Keratinocyte (primary cell): ENCODE measurements at places on chromosomes 1 and 21.

DNA sequence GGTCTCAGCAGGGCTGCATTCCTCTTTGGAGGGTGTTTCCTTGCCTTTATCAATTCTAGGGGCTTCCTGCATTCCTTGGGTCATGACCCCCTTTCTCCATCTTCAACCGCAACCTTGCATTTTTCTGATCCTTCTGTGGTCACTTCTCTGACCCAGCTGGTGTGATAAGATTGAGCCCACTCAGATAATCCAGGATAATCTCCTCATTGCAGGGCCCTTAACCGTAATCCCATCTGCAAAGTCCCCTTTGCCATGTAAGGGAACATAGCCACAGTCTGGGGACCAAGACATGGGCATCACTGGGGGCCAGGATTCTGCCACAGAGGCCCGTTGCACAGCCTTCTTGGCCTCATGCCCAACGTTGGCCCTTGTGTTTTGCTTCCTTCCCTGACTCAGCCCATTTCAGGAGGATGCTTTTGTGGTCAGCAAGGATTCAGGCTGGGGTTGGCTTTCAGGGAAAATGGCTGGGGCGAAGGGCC, 35.0 kb upstream of the IL19 start:
- H3K36me3 ChIP-seq = peaks cover 31% of the 10 kb centered on the region
- no peak for DNase-seq
- H3K4me1 ChIP-seq = peaks cover 8% of the 10 kb centered on the region
- no peak overlapping the region for H3K4me3 ChIP-seq

DNA sequence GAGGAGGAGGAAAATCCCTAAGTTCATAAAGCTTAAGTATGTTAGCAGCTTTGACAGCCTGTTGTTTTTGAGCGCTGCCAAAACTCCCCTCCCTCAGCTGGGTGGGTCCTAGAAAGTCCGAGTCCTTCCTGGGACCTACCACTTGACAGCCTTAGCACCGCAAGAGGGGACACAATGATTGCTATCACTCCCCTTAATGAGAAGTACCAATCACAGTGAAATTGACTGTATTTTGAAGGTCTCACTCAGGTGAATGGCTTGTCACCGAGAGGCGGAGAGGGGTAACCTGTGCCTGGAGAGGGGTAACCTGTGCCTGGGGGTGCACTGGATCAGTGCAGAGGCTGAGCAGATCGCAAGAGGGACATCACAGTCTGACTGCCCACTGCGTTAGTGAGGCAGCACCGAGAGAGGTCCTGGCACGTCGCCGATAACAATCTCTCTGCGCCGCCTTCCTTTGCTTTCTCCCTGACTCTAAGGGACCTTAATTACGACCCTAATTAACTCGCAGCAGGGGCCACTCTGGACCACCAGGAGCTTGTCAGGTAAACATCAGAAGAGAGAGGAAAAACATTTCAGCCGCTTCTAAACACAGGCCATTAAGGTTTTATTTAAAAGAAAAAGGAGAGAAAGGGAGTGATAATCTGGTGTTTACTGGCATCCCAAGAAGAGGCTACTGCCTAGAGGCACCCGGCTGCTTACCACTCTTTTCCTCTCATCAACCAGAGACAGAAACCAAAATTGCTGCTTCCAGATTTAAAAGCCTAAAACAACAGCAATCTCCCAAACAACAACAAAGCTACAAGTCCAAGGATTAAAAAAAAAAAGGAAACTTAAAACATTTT, 25.7 kb upstream of the KCNK1 start:
- H3K27ac ChIP-seq = no peak overlapping the region
- H3K4me3 ChIP-seq = peak overlapping the region; percentile 2
- no peaks in the 10 kb centered on the region for H3K36me3 ChIP-seq
- H3K27me3 ChIP-seq = no peaks in the 10 kb centered on the region

- H3K27me3 ChIP-seq = no peaks in the 10 kb centered on the region
- peak overlapping the region; percentile 82 for H3K27ac ChIP-seq
- no peak for DNase-seq
- H3K4me1 ChIP-seq = peaks cover 13% of the 10 kb centered on the region
- no peaks in the 10 kb centered on the region for H3K36me3 ChIP-seq
Measured at GRCh38 chr1:247079141-247079874, 697 bp upstream of the ZNF670 start.

GRCh38 chr1:204333427-204333826, 26.3 kb downstream of the PLEKHA6 start:
- no peak overlapping the region for H3K4me3 ChIP-seq
- no peak for DNase-seq
- peaks cover 6% of the 10 kb centered on the region for H3K27me3 ChIP-seq
- H3K27ac ChIP-seq = no peak overlapping the region

GRCh38 chr1:159430985-159431384, 1.0 kb upstream of the OR10J4 start:
- H3K4me1 ChIP-seq = no peaks in the 10 kb centered on the region
- no peak overlapping the region for H3K27ac ChIP-seq
- no peak overlapping the region for H3K4me3 ChIP-seq
- no peak for DNase-seq
- H3K27me3 ChIP-seq = no peaks in the 10 kb centered on the region

- H3K4me3 ChIP-seq = no peak overlapping the region
- H3K4me1 ChIP-seq = peaks cover 22% of the 10 kb centered on the region
- no peaks in the 10 kb centered on the region for H3K27me3 ChIP-seq
- H3K27ac ChIP-seq = peak overlapping the region; percentile 5
- peak; percentile 40 for DNase-seq
Measured at GRCh38 chr1:116279715-116280114, 93.3 kb upstream of the ATP1A1 start.

DNA sequence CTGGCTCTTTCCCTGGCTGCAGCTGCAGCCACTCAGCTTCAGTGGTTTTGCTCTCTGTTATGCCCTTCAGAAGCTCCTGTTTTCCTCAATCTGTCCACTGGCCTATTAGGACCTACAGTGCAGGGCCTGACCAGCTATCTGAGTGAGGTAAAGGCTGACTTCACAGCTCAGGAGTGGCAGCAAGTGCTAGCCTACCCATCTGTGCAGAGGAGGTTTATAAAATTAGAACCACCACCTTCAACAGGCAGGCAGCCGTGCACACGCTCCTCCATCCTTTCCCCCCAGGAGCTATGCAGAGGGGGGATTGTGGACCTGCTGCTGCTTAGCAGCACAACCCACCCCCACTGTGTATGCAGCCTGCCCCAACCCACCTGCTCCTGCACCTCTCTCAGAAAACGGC, 8.3 kb downstream of the ADAR start:
- no peaks in the 10 kb centered on the region for H3K27me3 ChIP-seq
- no peak overlapping the region for H3K4me3 ChIP-seq
- H3K4me1 ChIP-seq = no peaks in the 10 kb centered on the region
- no peak for DNase-seq
- peaks cover 45% of the 10 kb centered on the region for H3K36me3 ChIP-seq

DNA sequence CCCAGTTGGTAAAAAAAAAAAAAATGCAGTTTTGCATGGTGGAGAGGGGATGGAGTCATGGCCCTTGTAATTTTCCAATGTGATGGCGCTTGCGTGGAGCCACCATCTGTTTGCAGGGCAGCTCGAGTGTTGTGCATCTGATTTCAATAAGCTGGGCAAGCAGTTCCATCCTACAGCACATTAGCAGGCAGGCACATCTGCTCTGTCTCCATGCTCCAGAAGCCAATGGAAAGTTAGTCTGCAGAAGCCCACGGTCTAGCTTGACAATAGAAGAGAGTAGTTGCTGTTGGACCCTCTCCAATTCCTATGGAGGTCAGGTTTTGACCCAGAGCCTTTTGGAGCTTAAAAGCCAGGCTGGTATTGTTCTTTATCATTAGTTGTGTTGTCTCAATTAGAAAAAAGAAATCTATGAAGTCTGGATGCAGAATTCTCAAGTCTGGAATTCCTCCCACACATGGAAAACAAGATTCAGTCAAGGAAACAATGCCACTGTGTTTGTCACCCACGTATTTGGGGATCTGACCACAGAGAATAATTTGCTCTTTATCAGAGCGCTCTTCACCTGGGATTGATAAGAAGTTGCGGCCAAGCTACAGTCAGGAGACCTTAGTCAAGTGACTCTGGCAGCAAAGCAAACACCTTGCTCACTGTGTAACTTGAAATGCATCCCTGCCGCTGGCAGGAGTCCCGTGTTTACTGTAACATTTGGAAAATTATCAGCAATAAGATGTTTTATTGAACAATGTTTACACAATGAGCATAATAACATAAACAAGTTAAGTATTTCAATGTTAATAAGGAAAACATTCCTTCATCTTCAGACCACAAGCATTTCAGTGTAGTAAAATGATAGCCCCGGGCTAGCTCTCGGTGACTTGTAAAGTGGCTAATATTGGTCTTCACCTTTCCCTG, 20.7 kb downstream of the NGF start:
- no peaks in the 10 kb centered on the region for H3K36me3 ChIP-seq
- H3K27ac ChIP-seq = no peak overlapping the region
- DNase-seq = no peak
- no peak overlapping the region for H3K4me3 ChIP-seq
- no peaks in the 10 kb centered on the region for H3K4me1 ChIP-seq
- no peaks in the 10 kb centered on the region for H3K27me3 ChIP-seq

DNA sequence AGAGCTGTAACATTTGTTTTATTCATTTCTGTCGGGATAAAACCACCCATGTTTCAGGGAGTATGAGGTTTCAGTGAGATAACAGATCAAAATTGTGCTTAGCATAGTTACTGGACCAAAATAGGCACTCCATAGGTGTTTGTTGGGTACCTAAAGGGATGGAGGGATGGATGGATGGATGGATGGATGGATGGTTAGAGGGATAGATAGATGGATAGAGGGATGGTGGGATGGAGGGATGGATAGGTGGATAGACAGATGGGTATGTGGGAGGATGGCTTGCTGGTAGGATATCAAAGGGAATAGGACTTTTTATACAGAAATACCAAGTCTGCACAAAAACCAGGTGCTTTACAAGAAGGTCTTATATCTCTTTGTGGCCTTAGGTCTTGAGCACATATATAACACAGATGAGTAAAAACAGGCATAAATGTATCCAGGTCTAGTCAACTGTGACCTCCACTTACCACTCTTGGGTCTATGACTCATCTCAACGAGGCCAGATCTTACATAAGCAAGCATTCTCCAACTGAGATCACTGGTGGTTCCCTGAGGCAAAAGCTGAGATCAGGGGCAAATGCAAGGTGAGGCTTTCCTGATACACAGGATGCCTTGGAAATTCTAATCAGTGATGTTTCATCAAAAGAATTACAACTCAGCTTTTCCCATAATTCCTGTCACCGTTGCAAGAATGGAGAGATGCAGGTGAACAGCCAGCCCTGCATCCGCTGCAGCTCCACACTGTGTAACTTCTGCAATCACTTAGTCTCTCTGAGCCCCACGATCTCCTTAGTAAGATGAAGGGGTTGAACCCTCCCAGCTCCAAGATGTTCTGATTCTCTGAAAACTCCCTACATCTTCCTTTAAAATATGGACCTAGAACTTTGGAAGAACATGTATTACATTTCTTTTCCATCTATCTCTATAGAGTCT, 32.0 kb downstream of the PTAFR start:
- peak; percentile 98 for DNase-seq
- H3K4me1 ChIP-seq = peaks cover 10% of the 10 kb centered on the region
- no peak overlapping the region for H3K27ac ChIP-seq
- no peaks in the 10 kb centered on the region for H3K36me3 ChIP-seq
- no peaks in the 10 kb centered on the region for H3K27me3 ChIP-seq

- peaks cover 26% of the 10 kb centered on the region for H3K4me1 ChIP-seq
- H3K27ac ChIP-seq = no peak overlapping the region
- H3K4me3 ChIP-seq = no peak overlapping the region
- no peak for DNase-seq
- no peaks in the 10 kb centered on the region for H3K27me3 ChIP-seq
Measured at GRCh38 chr1:46760558-46761166, 38.2 kb upstream of the CYP4B1 start.

DNA sequence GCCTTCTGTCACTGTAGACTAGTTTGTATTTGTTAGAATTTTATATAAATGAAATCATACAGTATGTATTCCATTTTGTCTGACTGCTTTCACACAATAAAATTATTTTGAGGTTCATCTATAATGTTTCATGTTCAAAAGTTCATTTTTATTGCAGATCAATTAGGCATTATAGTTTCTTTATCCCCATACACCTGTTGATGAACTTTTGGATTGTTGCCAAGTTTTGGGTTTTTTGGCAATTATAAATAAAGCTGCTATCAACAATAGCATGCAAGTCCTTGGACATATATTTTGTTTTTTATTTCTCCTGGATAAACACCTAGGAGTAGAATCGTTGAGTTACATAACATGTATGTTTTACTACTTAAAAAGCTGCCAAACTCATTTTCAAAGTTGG, 47.1 kb upstream of the FAM3B start:
- no peaks in the 10 kb centered on the region for H3K36me3 ChIP-seq
- no peak for DNase-seq
- H3K4me3 ChIP-seq = no peak overlapping the region

GRCh38 chr1:53807916-53808315, 30.2 kb downstream of the NDC1 start:
- H3K27me3 ChIP-seq = no peaks in the 10 kb centered on the region
- H3K36me3 ChIP-seq = peaks cover 16% of the 10 kb centered on the region
- H3K4me3 ChIP-seq = no peak overlapping the region
- no peaks in the 10 kb centered on the region for H3K4me1 ChIP-seq

DNA sequence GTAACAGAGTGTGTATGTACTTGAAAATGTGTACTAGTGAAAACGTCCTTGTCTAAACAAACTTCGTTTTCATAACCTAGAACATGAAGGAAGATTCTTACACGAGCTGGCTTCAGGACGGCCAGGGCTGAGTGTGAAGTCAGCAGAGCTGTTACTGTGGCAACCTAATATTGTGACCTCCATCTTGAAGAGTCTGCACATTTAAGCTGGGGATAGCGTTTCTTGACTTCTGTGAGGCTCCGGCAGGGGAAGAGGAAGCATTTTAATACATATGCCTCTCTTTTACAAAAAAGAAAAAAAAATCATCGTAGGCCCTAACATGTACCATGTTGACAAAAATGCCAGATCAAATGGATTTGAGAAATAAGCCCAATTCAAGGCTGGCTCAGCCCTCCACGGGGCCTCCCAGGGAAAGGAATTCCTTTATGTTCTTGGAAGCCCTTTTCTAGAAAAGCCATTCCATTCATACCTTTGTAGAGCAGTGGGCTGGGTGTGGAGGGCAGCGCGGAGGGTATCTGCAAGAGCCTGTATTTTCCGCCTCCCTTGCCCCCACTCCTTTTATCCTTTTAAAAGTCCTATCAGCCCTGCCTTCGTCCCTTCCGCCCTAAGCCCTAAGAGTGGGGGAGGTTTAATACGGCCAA, 51.1 kb downstream of the SIM2 start:
- peaks cover 9% of the 10 kb centered on the region for H3K4me1 ChIP-seq
- DNase-seq = no peak
- no peak overlapping the region for H3K4me3 ChIP-seq
- H3K36me3 ChIP-seq = no peaks in the 10 kb centered on the region
- no peak overlapping the region for H3K27ac ChIP-seq

- H3K27me3 ChIP-seq = no peaks in the 10 kb centered on the region
- DNase-seq = no peak
Measured at GRCh38 chr1:105260001-105260400, 1510.3 kb downstream of the AMY1C start.
